ENCODE measurements at places on chromosomes 1 and 21. TPM values are rescaled to one million over a fixed set of nuclear protein-coding genes. Genes with fewer than 3 reads are reported as not detected.

Gene UFC1
- 61.9 TPM for total RNA-seq

Gene PLEKHG5
- 14.2 TPM for total RNA-seq

Gene LRRC8C
- 0.39 TPM for total RNA-seq

Gene SNRPE
- total RNA-seq: 53.8 TPM

Gene FH
- 66.3 TPM for total RNA-seq

Gene TCEA3
- 38.9 TPM for total RNA-seq

Gene UTS2
- not detected for total RNA-seq

Gene CD1E
- not detected for total RNA-seq

Gene LCE1B
- not detected for total RNA-seq

Gene FMO1
- total RNA-seq: not detected

Gene KCNJ15
- total RNA-seq: 88.5 TPM

Gene TLCD4
- not detected for total RNA-seq

Gene RNF19B
- total RNA-seq: 20.7 TPM

Gene MROH7
- total RNA-seq: 1.1 TPM

Gene S100A1
- total RNA-seq: not detected

Gene RGS18
- not detected for total RNA-seq

Gene TEDDM1
- total RNA-seq: not detected

Gene ZNF281
- total RNA-seq: 17.1 TPM

Gene MPL
- total RNA-seq: 0.11 TPM

Gene TMEM61
- not detected for total RNA-seq

Gene PADI1
- total RNA-seq: under 0.01 TPM

Gene IL20
- not detected for total RNA-seq

All from placental epithelial cell (primary cell).